ENCODE measurements at places on chromosomes 2 and 18.

GRCh38 chr2:231355508-231356465 is 39.7 kb upstream of the B3GNT7 start:
- DNase-seq: no peak

DNA sequence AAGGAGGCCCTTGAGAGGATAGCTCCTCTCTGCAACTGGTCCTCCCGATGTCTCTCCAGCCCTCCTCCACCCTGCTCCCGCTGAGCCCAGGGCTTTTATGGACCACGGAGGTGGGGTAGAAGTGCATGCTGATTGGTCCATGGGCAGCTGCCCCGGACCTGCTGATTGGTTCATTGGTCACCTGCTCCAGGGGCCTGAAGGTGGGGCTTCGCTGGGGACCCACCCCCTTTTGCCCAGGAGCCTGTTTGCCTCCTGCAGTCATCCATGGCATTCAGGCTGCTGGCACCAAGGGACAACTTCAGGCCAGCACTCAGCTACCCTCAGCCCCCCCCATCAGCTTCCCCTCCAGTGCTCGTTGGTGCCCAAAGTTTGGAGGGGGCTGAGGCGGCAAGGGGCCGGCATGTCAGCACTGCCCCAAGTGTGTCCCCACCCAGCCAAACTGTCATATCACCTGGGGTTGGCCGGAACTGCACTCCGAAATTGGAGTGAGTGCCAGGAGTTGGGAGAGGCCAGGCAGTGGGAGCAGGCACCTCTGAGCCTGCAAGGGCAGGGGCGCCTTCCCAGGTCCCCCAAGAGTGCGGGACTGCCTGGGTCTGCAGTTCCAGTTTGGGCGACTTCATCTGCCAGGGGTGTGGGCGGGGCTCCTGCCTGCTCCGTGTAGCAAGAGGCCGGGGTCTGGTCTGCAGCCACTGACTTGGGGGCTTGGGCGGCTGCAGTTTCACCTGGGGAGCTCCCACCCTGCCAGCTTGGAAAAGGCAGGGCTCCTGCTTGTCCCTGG is 288.9 kb downstream of the RDH14 start:
- DNase-seq: no peak

- DNase-seq: no peak
These were observed 40.8 kb downstream of the ATOH8 start for GRCh38 chr2:85794491-85795121.

- DNase-seq: no peak
These were observed 26.9 kb downstream of the AGAP1 start for GRCh38 chr2:235520787-235521186.

DNA sequence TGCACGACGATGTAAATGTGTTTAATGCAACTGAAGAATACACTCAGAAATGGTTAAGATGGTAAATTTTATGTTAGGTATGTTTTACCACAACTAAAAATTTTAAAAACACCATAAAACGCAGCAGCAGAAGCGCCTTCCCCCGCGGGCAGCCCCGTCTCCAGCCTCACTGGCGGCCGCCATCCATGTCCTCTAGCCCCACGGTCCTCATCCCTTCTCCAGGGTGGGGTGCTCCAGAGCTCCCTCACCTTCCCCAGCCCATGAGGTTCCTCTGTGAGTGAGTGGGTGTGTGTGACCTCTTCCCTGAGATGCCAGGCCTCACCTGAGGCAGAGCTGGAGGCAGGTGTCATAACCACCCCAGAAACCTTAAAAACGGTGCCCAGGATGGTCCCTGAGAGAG is 17.0 kb downstream of the INHBB start:
- no peak for DNase-seq

DNA sequence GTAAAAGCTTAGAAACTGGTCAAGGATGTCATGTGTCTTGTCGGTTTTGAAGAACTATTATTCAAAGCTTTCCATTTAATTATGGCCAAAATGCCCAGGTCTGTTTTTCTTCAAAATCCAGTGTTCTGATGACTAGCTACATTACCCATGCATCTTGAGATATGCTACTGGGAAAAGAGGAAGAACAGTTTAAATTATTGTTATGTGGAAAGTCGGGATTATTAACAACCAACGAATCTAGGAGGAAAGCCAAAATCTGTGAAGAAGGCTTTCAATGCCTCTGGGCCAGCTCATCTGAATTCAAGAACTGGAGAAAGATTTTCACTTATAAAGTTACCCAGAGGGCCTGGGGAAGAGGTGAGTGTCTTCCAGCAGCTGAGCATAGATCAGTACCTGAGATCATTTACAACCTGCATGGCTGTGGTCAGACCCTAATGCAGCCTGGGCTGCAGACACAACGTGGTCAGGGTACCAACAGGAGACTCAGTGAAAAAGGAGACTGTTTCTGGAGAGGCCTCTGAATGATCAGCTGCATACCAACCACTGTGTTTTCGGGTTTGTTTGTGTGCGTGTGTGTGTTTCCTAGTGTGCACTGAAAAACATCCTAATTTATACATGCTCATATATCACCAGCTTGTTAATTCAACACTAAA is 308.5 kb downstream of the NRXN1 start:
- no peak for DNase-seq

All from CD4-positive, alpha-beta T cell treated with Interleukin-10 for 1 hour (primary cell).